HCT116 (cell line): ENCODE measurements at places on chromosomes 4 and X. TPM values are rescaled to one million over a fixed set of nuclear protein-coding genes. Genes with fewer than 3 reads are reported as not detected.

Gene RTL9
- 0.10 TPM for total RNA-seq

Gene FGA
- total RNA-seq, result 3.9 TPM

Gene MAGEA8
- total RNA-seq, result not detected

Gene IBSP
- total RNA-seq, result not detected

Gene NHS
- total RNA-seq, result 5.7 TPM

Gene AGA
- 7.6 TPM for total RNA-seq

Gene PHOX2B
- total RNA-seq, result not detected

Gene MAGEC3
- not detected for total RNA-seq

Gene AMOT
- 7.7 TPM for total RNA-seq

Gene SERTM2
- not detected for total RNA-seq

Gene GAGE2A
- 0.52 TPM for total RNA-seq

Gene ZFX
- 28.1 TPM for total RNA-seq

Gene ESX1
- total RNA-seq, result not detected

Gene CUL4B
- 54.1 TPM for total RNA-seq

Gene ZNF81
- total RNA-seq, result 4.8 TPM
